Activated CD4-positive, alpha-beta T cell treated with anti-CD3 and anti-CD28 coated beads, Interleukin-2, amount 10 ng/mL, durations not matched to agents 24 days and 14 days (primary cell): ENCODE measurements at places on chromosomes 16 and 17.

DNA sequence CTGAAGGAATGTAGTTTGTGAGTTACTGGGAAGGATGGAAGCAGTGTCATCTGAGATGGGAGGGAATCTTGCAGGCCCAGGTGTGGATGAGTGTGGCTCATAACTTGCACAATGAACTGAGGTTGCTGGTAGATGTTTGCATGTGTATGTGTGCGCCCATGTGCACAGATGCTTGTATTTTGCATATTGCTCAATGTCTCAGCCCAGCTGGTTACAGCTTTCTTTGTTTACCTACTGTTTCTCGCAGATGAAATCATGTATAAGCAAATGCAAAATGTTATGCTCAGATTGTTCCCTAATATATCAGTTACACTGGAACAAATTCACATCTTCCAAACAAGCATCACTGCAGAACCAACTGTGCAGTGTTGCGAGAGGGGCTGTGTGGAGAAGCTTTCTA, 452.2 kb upstream of the EEF2KMT start:
- no peak for DNase-seq

DNA sequence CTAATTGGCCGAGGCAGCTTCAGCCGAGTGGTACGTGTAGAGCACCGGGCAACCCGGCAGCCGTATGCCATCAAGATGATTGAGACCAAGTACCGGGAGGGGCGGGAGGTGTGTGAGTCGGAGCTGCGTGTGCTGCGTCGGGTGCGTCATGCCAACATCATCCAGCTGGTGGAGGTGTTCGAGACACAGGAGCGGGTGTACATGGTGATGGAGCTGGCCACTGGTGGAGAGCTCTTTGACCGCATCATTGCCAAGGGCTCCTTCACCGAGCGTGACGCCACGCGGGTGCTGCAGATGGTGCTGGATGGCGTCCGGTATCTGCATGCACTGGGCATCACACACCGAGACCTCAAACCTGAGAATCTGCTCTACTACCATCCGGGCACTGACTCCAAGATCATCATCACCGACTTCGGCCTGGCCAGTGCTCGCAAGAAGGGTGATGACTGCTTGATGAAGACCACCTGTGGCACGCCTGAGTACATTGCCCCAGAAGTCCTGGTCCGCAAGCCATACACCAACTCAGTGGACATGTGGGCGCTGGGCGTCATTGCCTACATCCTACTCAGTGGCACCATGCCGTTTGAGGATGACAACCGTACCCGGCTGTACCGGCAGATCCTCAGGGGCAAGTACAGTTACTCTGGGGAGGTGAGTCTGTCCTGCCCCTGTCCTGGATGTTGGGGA, 16.1 kb downstream of the PSKH1 start:
- no peak for DNase-seq

- peak; percentile 69 for DNase-seq
Observed at GRCh38 chr17:81400154-81400977, 5.1 kb downstream of the BAHCC1 start.

DNA sequence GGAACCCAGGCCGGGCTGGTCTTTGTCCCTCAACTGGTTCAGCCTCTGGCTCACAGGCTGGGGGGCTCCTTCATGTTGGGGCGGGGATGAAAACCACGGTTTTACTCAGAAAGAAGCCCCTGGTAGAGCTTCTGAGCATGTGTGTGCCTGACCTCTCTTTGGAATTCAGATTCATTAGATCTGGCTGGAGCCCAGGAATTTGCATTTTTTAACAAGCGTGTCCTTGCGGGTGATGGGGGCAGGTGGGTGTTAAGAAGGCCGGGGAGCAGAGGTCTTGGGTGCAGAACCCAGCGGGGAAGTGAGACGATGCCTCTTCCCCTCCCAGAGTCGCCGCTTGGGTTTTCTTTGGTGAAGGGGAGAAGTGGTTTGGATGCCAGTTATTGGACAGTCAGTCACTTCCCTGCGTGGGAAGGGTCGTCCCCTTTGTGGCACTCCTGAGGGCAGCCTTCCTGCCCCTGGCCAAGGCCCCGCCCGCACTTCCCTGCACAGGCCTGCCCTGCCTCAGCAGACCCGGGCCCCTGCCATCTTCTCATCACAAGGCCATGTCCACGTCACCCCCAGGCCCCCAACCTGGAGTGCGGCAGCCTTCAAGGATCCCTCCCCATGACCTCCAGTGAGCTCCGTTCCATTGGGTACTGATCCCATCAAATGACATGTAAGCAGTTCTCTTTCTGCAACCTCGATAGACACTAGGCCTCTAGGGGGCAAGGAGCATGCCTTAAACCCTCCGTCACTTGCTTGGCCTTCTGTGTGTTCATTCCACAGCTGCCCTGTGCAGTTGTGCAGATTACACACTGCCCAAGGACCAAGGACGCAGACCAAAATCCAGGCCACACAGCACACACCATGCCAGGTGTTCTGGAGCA, 177.7 kb upstream of the CIBAR2 start:
- no peak for DNase-seq

- DNase-seq = no peak
Observed at GRCh38 chr17:46810837-46811236, 7.7 kb downstream of the WNT3 start.

DNA sequence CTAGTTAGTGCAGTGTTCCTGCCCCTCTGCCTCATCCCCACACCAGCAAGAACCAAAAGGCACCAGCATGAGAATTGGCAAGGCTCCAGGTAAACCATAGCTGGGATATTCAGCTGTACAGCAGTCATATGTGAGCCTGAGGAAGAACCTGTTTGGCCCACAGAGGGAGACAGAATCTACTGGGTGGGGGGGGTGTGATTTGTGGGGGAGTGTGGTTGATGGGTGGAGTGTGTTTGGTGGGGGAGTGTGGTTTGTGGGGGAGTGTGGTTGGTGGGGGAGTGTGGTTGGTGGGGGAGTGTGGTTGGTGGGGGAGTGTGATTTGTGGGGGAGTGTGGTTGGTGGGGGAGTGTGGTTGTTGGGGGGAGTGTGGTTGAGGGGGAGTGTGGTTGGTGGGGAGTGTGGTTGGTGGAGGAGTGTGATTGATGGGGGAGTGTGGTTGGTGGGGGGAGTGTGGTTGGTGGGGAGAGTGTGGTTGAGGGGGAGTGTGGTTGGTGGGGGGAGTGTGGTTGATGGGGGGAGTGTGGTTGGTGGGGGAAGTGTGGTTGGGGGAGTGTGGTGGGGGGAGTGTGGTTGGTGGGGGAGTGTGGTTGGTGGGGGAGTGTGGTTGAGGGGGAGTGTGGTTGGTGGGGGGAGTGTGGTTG, 19.5 kb downstream of the MINK1 start:
- DNase-seq = no peak

- DNase-seq = no peak
Observed at GRCh38 chr17:40286473-40286872, 1.2 kb upstream of the CDC6 start.

- no peak for DNase-seq
Observed at GRCh38 chr17:46994993-46995392, 15.9 kb upstream of the RPRML start.

DNA sequence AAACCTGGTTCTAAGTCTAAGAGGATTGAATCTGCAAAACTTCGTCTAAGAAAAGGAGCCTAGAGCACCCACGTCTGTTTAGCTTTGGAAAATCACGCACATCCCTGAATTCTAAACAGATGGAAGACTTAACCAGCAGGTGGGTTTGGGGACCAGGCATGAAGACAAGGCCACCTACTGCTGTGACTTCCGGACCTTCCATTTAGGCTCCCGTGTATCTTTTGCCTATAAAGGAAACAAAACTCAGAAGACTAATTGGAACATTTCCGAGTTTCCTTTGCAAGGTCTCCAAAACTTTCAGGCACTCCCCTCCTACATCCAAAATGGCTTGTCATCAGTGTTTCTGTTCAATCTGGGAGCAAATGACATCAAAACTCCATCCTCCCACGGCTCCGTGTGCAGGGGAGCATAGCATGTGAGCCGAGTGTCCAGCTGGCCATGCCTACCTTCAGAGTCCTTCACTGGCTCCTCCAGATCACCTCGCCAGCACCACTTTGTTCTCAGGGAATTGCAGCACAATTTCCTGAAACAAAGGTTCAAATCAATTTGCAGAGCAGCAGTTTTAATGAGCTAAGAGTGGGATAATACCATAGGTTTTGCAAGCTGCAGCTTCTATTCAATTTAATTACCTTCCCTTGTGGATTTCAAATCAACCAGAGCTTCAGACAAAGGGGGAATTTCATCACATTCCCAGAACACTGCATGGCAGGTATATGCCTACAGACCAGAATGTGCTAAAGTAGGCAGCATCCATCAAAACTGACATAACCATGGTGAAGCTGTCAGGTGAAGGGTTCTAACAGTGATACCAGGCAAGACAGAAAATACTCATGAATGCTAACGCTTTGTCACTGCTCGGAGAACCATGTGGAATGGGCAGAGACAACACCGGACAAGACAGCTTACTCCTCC, 23.5 kb downstream of the CACNG1 start:
- peak; percentile 32 for DNase-seq

DNA sequence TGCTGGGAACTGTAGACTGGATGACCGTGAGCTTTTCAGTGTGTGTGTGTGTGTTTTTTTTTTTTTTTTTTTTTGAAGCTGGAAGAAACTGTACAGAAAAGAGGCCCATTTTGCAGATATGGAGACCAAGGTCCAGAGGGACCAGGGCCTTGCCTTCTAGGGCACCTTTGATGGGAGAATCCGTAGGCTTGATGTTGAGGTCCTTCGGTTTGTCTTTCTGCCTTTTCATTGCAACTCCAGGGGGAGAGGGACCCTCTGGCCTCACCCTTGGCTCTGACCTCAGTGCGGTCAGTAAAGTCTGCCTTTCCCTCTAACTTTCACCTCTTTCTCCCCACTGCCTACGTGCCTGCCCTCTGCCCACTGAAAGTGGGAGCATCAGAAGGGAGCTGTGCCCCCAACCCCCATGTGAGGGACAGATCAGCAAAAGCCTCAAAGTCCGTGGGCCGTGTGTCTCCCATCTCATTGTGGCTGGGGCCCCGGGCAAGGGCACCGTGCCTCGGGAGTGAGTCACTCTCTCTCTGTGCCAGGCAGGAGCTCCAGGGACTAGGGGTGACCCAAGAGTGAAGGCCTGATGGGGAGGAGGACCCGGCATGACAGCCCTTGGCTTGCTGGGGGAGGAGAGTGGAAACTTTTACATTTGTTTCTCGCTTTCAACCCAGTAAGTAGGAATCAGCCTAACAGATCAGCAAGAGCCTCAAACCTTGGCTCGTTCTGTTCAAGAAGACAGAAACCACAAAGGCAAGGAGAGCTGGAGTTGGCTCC, 123.6 kb downstream of the CMIP start:
- DNase-seq = no peak

GRCh38 chr17:20187049-20187448, 177.9 kb downstream of the SPECC1 start:
- DNase-seq = no peak

GRCh38 chr17:78082988-78083387, 45.6 kb downstream of the TMC6 start:
- no peak for DNase-seq

- DNase-seq = no peak
Observed at GRCh38 chr16:12386192-12386591, 409.7 kb downstream of the SNX29 start.

GRCh38 chr17:13599864-13600263, 1.9 kb downstream of the HS3ST3A1 start:
- no peak for DNase-seq

GRCh38 chr16:14502932-14503741, 126.9 kb downstream of the PARN start:
- DNase-seq = no peak

DNA sequence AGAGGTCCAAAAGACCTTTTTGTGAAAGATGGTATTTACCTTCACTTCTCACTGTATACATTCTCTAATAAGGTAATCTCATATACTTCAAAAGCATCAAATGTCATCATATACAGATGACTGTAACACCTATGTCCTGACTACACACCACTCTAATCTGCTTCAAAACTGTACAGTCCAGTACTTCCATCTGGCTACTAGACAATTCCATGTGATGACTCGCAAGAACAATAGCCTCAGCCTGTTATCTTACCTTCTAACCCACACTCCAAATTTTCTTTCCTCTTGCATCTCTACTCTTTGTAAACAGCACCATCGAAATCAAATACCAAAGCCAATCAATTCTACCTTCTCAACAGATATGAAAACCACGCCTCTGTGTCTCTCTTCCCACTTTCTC, 24.1 kb downstream of the MYO1D start:
- DNase-seq = no peak

DNA sequence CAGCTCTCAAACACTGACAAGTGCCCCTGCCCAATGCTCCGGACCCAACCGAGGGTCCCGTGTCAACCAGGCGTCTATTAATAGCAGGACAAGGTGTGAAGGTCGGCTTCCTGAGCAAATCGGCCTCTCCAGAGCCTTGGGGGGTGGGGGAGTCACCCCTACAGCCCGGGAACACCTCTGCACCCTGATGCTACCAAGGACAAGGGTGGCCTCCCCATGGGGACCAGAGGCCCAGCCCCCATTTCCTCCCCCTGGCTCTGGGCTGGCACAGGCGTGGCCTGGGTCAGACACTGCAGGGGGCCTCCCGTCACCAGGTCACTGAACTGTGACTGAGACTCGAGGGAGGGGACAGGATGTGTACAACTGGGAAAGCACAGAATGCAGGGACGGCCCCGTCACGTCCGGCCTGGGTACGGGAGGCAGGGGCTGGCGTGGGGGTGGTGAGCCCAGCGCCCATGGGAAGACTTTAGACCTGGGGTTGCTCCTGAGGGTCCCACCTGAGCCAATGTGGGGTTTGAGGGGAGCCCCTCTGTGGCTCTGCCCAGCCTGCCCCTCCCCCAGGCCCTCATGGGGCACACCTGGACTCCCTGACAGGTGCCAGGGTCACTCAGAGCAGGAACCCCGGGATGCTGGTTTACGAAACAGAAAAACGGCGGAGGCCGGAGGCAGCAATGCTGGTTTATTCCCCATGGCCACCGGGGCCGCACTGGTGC, 579 bp upstream of the CYBA start:
- DNase-seq = peak; percentile 94

- no peak for DNase-seq
Observed at GRCh38 chr17:70454377-70454776, 285.0 kb downstream of the KCNJ2 start.

DNA sequence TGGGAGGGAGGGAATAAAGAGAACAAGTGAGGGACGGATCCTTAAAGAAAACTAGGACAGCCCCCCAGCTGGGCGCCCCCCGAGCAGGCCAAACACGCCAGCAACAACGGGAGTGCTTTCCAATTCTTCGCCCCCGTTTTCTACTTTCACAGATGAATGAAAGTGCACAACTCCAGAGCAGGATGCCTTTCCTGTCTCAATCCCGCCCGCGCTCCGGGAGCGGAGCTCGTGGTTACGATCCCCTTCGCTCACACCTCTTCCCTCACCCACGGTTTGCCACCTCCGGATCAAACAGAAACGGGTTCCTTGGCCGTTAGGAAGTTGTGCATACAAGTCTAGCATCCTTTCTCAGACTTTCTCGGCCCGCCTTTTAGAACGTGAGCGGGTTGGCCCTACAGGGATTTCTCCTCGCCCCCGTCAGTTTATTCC, 680 bp downstream of the SKA2 start:
- DNase-seq = peak; percentile 84

DNA sequence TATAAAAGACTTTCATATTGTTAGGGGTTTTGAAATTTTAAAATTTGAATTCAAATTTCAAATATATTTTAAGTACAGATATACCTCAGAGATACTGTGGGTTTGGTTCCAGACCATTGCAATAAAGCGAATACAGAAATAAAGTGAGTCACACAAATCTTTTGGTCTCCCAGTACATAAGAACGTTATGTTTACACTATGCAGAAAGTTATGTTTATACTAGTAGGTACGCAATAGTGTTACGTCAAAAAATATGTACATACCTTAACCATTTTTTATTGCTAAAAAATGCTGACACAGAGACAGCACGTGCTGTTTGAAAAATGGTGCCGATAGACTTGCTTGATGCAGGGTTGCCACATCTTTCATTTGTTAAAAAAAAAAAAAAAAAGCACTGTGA, 19.7 kb downstream of the NUP88 start:
- DNase-seq = no peak

- DNase-seq = no peak
Observed at GRCh38 chr16:918068-918467, 52.7 kb downstream of the LMF1 start.
